ENCODE measurements at places on chromosomes 7 and 10.

DNA sequence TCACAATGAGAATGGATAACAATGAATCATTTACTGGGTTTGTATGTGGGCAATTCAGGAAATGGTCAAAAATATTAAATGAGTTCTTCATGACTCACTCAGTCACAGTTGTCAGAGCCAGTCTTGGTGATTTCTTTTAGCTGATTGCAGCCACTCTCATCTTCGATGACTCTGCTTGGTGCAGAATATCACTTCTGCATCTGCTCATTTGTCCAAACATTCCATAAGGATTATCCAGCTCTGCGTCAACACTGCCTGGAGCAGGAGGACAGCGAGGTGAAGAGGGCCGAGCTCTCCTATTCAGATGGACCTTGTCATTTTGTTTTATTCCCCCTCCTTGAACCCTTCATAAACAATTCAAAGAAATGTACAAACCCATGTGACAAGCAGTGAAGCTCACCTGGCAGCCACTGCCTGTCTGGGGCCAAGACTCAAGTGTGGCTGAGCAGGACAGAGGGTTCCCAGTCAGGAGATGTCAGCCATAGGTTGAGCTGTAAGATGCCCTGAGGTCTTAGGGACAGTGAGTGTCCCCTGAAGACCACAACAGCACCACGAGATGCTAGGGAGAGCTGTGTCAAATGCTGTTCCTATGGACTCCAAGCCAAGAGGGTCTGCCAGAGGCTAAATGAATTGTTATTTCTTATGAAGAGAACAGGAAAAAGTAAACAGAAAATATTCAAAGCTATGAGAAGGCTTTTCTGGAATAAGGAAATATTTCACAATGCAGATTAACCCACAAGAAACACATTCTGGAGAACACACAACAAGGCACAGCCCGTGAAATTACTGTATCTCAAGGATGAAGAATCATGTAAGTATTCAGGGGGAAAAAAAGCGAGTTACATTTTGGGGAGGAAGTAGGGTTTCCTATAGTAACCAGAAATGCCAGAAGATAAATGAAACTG is 33.1 kb upstream of the EGFR start:
- H3K4me3 ChIP-seq: no peak overlapping the region
- no peak overlapping the region for H3K27ac ChIP-seq
- no peaks in the 10 kb centered on the region for H3K36me3 ChIP-seq
- DNase-seq: no peak
- no peaks in the 10 kb centered on the region for H3K27me3 ChIP-seq
- no peaks in the 10 kb centered on the region for H3K4me1 ChIP-seq

- H3K36me3 ChIP-seq: no peaks in the 10 kb centered on the region
- H3K27me3 ChIP-seq: no peaks in the 10 kb centered on the region
- H3K4me3 ChIP-seq: no peak overlapping the region
- no peaks in the 10 kb centered on the region for H3K4me1 ChIP-seq
- H3K27ac ChIP-seq: no peak overlapping the region
Measured at GRCh38 chr7:67466109-67466508, 469.5 kb downstream of the TYW1 start.

DNA sequence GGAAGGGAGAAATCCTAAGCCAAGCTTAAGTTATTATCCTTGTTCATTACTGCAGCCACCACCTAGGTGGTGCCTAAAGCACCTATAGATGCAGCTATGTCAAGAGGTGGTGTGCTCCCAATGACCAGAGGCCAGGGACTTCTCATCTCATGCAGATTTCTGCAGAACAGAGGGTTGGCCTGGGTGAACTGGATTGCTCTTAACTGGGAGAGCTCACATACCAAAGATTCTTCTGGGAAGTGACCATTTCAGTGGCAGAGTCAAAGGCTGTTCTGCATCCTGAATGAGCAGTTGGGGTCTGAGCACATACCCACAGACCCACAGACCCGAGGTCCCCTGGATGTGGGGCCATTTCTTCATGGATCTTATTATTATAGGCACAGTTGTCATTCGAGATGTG is 2.1 kb upstream of the CRHR2 start:
- DNase-seq: no peak
- no peak overlapping the region for H3K4me3 ChIP-seq
- peaks cover 8% of the 10 kb centered on the region for H3K4me1 ChIP-seq

DNA sequence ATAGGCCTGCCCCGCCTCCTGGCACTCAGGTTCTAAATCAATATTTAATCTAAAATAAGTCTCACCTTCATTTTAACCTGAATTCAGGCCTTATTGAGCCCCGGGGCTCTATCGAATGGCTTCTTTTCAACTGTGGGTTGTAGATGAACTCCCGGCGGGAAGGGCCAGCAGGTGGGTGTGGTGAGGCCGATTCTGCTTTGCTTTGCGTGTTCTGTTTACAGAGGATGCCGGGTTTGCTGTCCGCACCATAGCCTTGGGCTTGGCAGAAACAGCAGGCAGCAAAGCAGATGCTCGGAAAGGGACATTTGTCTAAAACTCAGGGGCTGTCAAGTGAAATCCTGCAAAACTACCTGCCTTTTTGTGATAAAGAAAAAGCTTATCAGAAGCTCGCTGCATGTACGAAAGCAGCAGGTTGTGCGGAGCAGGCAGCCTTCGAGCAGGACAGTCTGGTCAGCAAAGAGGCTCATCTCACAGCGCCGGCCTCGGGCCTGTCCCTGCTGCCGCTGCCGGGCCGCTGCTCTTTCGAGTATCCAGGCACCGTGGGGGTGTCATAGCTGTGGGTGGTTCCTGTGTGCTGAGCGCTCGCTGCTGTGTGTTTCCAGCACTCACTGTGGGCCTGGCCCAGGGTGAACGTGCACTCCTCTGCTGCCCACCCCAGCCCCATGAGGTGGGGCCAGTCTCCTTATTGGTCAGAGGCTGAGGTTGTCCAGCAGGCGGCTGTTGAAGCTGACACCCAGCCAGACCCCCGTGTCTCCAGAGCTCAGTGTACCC is 434.8 kb upstream of the FOXK1 start:
- H3K36me3 ChIP-seq: no peaks in the 10 kb centered on the region
- no peaks in the 10 kb centered on the region for H3K4me1 ChIP-seq
- H3K4me3 ChIP-seq: no peak overlapping the region
- H3K27ac ChIP-seq: no peak overlapping the region

- H3K27ac ChIP-seq: no peak overlapping the region
- no peaks in the 10 kb centered on the region for H3K4me1 ChIP-seq
- no peak overlapping the region for H3K4me3 ChIP-seq
- H3K36me3 ChIP-seq: no peaks in the 10 kb centered on the region
- DNase-seq: no peak
Measured at GRCh38 chr7:91465595-91466061, 201.4 kb downstream of the FZD1 start.

- no peak overlapping the region for H3K27ac ChIP-seq
- H3K4me1 ChIP-seq: no peaks in the 10 kb centered on the region
- no peak overlapping the region for H3K4me3 ChIP-seq
- H3K36me3 ChIP-seq: peaks cover 3% of the 10 kb centered on the region
Measured at GRCh38 chr10:49486738-49487137, 52.2 kb downstream of the ERCC6 start.

DNA sequence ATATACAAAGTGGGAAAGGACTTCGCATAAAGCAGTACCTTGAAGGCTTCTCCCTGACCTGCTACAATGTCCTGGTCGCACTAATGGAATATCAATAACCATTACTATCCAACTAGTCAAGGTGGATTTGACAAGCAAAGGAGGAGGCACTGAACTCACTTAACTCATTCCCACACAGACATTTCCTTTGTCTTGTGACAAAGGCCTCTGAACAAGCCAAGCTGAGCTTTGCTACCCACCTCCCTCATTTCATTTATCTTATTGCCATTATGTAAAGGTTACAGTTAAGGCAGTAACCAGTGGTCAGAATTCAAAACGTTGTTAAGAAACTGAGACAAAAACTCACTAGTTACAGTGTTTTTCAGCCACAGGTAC is 7.3 kb downstream of the ELMO1 start:
- no peak overlapping the region for H3K27ac ChIP-seq
- no peak for DNase-seq
- H3K27me3 ChIP-seq: no peaks in the 10 kb centered on the region
- no peak overlapping the region for H3K4me3 ChIP-seq
- H3K36me3 ChIP-seq: no peaks in the 10 kb centered on the region

DNA sequence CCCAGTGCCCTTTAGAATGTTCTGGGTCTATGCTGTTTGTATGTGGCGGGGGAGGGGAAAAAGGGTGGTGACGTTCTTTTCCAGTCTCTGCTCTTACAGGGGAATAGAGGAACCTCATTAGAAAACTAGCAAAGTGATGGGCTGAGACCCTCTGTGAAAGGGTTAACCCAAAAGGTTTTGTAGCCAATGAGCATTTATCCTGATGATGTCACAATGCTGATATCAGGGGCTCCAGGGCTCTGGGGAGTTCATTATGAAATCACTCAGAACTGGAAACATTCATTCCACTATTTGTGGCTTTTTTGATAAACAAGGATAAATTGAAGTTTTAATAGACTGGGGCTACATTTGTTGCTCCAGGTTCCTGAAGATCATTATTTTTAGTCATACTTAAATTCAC is 71.7 kb downstream of the ARID5B start:
- H3K4me1 ChIP-seq: no peaks in the 10 kb centered on the region
- H3K27ac ChIP-seq: no peak overlapping the region
- DNase-seq: no peak
- H3K4me3 ChIP-seq: no peak overlapping the region
- no peaks in the 10 kb centered on the region for H3K27me3 ChIP-seq

DNA sequence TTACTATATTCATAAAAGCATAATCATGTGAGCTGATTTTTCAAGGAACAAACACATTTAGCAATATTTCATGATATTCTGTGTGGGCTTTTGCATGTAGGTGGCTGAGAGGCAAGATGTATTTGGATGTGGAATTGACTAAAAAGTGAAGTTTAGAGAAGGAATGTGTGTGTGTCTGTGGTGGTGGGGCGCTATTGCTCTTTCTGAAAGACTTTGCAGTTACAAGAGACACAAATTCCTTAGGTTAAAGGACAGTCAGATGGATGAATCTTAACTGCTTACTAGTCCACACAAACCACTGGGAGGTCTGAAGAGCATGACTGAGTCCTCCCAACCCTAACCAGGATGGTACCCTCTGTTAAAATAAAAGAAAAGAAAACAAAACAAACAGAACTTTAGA is 200.1 kb downstream of the SDHAF3 start:
- H3K27ac ChIP-seq: no peak overlapping the region
- no peaks in the 10 kb centered on the region for H3K27me3 ChIP-seq
- no peaks in the 10 kb centered on the region for H3K4me1 ChIP-seq
- no peak overlapping the region for H3K4me3 ChIP-seq

- H3K4me3 ChIP-seq: no peak overlapping the region
- H3K27ac ChIP-seq: no peak overlapping the region
- no peak for DNase-seq
- H3K36me3 ChIP-seq: no peaks in the 10 kb centered on the region
- no peaks in the 10 kb centered on the region for H3K4me1 ChIP-seq
Measured at GRCh38 chr10:89873055-89873454, 171.7 kb downstream of the KIF20B start.

Measured in CD8-positive, alpha-beta memory T cell (primary cell).